ENCODE measurements at places on chromosomes 5 and 9.

DNA sequence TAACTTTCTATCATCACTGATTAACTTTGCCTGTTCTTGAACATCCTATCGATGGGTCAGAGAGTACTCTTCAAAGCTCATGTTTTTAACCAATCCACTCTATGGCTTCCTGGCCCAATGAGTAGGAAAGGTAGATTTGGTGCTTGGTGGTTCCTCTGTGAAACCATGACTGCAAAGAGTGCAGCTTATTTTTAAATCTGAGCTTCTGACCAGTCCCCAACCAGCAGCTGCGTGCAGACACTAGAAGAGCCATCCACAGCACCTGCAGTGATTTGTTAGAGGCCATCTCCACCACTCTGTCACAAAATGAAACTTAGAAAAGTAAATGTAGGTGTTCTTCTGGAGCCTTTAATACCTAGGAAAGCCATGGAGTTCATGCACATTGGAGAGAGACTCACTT, 107.3 kb upstream of the WWC1 start:
- no peak for DNase-seq

GRCh38 chr5:71924325-71924724, 182.9 kb upstream of the MAP1B start:
- DNase-seq, result no peak

- no peak for DNase-seq
These were observed 47.0 kb downstream of the UBE2QL1 start for GRCh38 chr5:6495433-6496206.

GRCh38 chr5:136434795-136435194, 69.5 kb upstream of the TRPC7 start:
- DNase-seq, result no peak

DNA sequence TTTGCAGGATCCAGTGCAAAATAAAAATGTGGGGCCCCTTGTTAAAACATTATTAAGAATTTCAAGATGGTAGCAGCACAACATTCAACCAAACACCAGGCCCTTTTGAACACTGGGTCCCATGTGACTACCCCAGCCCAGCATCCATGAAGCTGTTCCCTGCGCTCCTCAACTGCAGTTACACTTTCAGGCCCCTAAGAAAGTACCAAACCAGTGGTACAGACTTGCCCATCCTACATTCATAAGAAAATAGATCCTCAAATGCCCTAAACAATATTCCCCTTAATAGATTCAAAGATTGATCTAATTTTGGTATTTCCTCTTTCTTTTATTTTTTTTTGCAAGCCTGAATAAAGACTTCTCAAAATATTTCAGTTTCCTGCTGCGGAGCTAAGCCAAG, 201.7 kb downstream of the EFNA5 start:
- DNase-seq, result no peak

DNA sequence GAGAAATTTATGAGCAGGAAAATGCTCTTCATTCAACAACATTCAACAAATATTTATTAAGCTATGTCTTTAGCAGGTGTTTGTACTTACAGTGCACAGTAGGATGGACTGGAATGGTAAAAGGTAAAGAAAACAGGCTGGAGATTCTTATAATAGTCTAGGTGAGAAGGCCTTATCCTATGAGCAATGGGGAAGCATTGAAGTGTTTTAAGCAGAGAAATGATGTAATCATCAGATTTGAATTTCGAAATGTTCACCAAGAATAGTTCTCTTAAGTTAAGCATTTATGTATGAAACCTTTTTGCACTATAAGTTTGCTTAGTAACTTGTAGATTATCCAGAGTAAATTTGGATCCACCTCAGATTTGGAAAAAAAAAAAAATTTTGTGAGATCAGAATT, 209.3 kb downstream of the NR3C1 start:
- DNase-seq, result no peak

DNA sequence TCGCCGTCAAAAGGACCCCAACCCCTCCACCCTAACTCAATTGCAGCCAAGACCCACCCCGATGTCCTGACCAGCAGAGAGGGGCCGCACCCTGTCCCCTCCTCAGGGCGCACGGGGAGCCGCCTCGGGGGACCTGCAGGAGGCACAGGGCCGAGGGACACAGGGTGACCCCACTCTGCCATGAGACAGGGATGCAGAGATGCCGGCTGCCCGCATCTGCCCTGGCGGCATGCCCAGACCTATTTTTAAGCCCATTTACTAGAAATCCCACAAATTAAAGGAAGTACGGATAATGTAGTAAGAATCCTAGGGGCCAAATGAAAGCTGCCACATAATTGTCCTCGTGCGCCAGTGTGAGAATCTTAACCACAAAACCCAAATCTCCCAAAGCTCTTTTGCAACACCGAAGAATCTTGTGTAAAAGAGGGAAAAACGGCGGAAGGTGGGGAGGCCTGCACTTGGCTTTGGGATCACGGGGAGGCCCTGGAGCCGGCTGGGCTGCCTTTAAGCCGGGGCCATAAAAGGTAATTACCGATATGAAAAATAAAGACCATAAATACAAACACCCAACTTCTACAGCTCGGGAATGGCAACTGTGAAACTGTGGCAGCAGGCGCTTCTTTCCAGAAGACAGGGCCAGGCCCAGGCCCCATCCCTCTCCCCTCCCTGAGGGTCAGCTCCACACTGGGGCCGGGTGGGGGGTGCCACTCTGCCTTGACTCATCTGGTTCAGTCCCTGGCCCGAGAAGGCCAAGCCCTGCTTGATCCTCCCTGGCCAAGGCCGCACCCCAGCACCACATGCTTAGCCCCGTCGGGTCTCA, 35.0 kb downstream of the NACC2 start:
- no peak for DNase-seq

GRCh38 chr9:89422151-89422975, 75.5 kb downstream of the SEMA4D start:
- peak; percentile 57 for DNase-seq

- DNase-seq, result no peak
These were observed 35.0 kb downstream of the ERGIC1 start for GRCh38 chr5:172868924-172869591.

- no peak for DNase-seq
These were observed 78.5 kb downstream of the AP3B1 start for GRCh38 chr5:78215972-78216371.

GRCh38 chr5:115842089-115842935, 577 bp downstream of the AP3S1 start:
- no peak for DNase-seq

GRCh38 chr5:73654171-73654811, 28.3 kb downstream of the ARHGEF28 start:
- DNase-seq, result no peak

DNA sequence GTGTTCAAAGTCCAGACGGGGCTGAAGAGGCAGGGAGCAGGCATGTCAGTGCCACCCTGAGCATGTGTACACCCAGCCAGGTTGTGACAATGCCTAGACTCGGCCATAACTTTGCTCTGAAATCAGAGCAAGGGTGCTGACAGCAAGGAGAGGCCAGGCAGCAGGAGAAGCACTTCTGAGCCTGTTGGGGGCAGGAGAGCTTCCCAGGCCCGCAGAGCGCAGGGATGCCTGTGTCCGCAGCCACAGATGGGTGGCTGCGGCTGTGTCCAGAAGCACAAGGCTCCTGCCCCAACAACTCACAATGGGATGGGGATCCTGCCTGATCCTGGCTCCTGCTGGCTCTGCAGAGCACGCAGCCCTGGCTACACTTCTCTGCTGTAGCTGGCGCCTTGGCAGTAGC, 373.9 kb downstream of the CHSY3 start:
- no peak for DNase-seq

DNA sequence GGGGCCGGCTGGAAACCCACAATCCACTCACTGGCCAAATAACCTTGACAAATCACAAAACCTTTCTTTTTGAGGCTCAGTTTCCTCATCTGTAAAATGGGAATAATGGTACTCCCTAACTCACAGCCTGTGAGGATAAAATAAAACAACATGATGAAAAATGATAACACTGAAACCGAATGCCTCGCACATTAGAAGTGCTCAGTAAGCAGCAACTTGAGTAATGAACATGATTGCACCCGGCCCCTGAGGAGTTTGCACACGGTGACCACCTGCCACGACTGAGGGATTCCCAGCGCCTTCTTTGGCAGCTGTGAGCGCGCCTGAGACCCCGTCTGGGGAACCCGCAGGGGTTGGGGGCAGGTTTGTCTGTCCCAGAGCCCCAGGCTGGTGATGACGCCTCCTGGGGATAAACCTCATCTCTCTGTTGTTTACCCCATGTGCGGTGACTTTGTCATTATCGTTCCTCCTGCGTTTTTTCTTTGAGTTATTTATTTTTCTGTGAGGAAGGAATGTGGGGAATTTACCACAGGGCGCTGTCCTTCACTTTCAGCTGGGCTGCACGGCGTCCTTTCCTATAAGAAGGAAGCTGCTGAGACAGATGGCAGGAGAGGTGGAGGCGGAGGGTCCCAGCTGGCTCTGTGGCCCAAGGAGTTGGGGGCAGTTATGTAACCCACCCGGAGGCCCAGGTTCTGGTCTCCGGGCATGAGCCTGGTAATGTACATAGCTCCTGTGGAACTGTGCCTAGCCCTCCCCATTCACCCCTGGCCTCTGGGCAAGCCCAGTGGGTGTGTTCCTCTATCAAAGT, 3.0 kb upstream of the SYNPO start:
- DNase-seq, result no peak

GRCh38 chr5:7907612-7908011, 38.7 kb downstream of the MTRR start:
- no peak for DNase-seq

DNA sequence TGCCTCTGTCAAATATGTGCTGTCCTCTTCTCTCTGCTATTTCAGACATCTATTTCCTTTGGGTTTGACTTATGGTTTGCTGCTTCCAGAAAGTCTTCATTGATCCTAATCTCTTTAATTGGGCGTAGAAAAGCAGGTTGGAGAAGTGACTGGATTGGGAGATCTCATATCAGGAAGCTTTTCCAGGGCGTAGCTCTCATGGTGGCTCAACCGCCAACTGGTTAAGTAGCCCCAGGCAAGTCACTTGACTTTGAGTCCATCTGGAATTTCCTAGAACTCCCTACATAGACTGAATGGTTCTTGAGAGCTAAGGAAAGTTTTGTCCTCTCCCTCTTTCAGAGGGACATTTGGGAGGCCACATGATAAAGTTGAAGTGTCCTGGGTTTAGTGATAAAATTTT, 192.3 kb upstream of the GLRA1 start:
- no peak for DNase-seq

DNA sequence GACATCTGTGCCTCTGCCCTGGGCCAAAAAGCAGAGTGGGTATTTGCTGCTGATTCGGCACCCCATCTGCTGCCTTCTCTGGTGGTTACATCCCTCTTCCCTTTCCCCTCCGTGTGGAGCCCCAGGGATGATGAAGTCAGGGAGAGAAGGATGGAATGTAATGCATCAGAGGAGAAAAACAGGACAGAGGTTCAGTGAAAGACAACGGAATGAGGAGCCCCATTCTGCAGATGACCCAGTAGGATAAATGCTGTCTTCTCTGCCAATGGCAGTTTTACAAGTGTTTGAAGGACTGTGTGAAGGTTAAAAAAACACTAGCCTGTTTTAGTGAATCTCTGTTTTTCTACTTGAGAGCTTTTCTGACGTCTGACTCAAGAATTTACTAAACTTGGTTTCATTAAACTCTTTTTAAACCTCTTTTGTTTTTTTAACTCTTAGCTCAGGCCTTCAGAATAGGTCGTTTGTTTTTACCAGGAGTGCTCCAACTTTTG, 86.3 kb downstream of the NLN start:
- no peak for DNase-seq

GRCh38 chr5:107430071-107430625, 240.6 kb downstream of the EFNA5 start:
- DNase-seq, result no peak

DNA sequence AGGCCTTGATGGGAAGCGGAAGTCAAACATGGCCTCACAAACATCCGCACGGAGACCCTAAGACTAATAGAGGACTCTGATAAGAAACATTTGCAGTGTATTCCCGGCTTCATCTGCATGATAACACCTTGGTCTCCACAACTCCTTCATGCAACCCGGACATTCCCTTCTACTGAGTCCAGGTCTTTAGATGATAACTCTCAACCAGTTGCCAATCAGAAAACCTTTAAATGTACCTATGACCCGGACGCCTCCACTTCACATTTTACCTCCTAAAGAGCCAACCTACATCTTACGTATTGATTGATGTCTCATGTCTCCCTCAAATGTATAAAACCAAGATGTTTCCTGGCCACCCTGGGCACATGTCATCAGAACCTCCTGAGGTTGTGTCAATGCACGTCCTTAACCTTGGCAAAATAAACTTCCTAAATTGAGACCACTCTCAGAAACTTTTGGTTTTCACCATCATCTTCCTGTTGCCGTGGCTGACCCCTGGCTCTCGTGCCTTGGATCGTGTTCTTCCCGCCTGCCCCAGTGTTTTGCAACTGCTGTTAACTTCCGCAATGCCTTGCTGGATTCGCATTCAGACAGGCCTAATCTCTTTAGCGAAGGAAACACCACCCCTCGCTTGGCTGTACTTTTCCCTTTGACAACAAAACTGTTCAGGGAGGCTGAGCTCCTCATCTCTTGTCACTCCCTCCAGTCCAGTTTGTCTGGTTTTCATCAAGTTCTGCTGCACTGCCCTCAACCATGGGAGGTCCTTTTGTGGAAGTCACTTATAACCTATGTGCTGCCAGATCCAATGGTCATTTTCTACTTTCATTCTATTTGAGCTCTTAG, 1.1 kb upstream of the DAP start:
- DNase-seq, result no peak

- no peak for DNase-seq
These were observed 157.4 kb downstream of the C9orf50 start for GRCh38 chr9:129463477-129463876.

DNA sequence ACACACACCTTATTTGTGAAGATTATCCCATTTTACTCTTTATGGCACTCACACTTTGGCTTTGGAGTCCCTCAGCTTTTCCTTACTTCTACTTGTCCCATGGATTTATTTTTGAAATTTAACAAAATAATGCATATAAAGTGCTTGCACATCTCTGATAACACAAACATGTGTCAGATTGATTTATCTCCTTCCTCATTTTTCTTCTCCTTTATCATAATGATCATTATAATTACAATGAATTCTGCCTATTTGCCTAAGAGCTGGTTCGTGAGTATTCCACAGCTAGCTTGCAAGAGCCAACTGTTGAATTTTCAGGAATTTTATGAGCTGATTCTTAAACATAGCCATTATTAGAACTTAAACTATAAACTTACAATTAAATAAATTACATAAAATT, 347.7 kb downstream of the CHSY3 start:
- DNase-seq, result no peak

GRCh38 chr5:134451936-134452505, 40.3 kb upstream of the CDKN2AIPNL start:
- DNase-seq, result no peak

DNA sequence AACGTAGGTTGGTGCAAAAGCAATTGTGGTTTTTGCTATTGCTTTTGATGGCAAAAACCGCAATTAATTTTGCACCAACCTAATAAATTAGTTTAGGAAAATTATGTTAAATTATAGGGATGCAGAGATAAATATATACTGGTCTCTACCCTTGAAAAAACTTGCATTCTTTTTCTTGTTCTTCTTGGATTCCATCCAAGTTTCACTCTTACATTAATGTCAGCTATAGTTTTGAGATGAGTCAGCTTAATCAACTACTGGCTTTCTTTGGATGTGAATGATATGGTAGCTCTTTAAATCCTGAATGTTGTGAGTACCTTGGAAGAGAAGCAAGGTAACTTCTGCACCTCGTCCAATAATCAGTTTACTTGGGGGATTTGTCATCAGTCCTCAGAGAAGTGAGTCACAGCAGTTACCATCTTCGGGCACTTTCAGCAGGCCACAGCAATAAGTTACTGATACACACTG, 549.0 kb upstream of the ZNF608 start:
- DNase-seq, result no peak
